IPS DF 19.7 (cell line): ENCODE measurements at places on chromosomes 2 and 18.
A peak's percentile ranks its signal among the peaks of the same experiment; 100 is the strongest.

GRCh38 chr2:176554101-176555048, 285.1 kb downstream of the MTX2 start:
- no peak for DNase-seq

GRCh38 chr2:67289921-67290371, 107.2 kb upstream of the ETAA1 start:
- DNase-seq, result no peak

- DNase-seq, result no peak
Observed at GRCh38 chr2:106126705-106127281, 67.3 kb downstream of the UXS1 start.

DNA sequence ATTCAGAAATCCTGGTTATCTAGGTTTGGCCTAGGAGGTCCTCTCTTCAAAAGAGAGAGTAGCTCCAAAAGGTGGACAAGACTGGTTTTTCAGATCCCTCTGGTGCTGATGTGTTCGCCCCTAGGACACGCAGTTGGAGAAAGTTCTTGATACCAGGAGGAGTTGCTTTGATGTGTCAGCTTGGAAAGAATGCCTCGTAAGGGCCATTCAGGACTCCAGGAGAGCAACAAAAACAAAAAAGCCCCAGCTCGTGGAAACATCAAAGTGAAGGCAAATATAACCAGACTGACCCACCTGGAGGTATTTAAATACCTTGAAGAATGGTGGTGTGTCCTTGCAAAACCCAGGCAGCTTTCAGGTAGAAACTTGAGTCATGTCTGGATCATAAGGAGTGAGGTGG, 12.5 kb upstream of the LBH start:
- no peak for DNase-seq

DNA sequence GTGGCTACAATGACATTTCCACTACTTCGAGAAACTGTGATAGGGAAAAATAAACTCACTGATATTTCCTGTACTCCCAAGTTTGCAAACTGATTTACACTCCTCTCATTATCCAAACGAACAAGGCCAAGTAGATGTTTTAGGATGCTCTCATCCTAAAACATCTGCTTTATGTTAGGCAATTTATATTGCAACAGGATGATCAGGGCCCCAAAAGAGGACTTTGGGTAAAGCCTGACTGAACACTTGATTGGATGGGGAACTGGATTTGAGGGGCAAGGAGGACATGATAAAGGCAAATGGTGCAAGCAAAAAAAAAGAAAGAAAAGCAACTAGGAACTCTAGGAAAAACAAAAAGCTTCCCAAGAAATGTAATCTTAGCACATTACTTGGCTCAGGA, 2.1 kb upstream of the HES6 start:
- no peak for DNase-seq

GRCh38 chr2:113818382-113818951, 62.0 kb upstream of the SLC35F5 start:
- DNase-seq, result peak; percentile 59

DNA sequence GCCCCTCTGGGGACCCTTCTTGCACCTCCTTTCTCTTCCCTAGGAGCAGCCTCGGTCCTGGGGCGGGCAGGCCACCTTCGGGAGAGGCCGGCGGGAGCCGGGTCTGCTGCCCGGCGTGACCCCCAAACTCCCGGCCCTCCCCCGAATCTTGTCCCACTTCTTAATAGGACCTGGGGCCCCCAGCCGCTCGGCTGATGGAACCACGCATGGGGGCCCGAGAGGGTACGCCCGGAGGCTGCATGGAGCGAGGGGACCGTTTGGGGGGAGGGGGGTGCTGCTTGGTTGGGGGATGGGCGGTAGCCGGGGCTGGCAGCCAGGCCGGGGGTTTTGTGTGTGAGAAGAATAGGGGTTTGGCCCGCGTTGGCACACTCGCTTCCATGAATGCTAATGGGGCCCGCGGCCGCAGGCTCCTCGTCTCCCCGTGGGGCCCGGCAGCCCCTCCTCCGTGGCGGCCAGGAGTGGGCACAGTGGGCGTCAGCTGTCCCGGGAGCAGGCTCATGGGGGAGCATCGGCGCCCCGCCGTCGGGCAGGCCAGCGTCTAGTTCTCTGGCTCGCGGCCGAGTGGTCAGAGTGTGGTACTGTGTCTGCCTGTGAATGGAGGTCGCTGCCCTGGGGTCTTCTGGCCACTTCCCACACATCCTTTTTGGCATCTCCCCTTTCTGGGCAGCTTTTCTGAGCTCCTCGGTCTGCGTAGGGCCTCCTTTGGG, 1.0 kb downstream of the GAREM2 start:
- DNase-seq, result no peak

- no peak for DNase-seq
Observed at GRCh38 chr2:42961385-42961811, 169.0 kb upstream of the HAAO start.
